NCI-H1436 treated with DMSO at 0.1 percent for 48 hours (cell line): ENCODE measurements at places on chromosomes 3 and 15.

- no peak for DNase-seq
Observed at GRCh38 chr3:99895131-99895696, 77.6 kb downstream of the CMSS1 start.

DNA sequence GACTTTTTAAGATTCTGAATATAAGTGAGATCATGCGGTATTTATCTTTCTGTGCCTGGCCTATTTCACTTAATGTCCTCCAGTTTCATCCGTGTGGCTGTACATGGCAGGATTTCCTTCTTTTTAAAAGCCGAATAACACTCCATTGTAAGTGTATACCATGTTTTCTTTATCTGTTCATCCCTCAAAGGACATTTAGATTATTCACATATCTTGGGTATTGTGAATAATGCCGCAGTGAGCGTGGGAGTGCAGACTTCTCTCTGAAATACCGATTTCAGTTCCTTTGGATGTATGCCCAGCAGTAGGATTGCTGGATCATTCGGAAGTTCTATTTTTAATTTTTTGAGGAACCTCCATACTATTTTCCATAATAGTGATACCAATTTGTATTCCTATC is 136.1 kb downstream of the APBA2 start:
- no peak for DNase-seq

GRCh38 chr3:106381939-106382335 is 513.1 kb upstream of the CBLB start:
- DNase-seq: no peak

DNA sequence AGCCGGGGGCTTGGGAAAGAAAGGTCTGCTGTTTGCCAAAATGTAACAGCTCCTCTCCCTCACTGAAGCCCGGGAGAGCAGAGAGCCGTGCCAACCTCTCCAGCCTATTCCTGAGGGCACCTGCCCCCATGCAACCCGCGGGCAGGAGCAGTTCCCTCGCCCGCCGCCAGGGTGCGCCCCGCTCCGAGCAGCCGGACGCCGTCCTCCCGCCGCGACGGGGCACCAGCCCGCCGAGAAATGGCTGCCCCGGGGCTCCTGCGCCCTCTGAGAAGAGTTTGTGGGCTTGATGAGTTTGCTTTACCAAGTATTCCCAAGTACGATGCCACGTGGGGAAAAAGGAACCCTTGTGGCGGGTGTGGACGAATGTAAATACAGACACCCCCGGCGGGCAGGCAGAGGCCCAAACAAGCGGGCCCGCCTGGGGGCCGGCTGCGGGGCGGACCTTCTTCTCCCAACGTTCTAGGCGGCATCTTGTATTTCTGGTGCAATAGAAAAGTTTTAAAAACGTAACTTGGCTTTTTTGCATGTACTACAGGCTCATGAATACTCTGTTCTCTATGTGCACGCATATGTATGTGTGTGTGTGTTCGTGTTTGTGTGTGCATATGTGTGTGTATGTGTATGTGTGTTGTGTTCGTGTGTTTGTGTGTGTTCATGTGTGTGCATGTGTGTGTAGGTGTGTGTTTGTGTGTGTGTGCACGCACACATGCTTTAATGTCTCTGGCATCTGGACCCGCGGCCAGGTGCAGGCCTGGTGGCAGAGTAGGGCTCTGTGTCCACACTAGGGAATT is 162.9 kb downstream of the CHSY1 start:
- DNase-seq: no peak

- DNase-seq: no peak
Observed at GRCh38 chr3:43997788-43998369, 243.8 kb upstream of the TOPAZ1 start.
